ENCODE measurements at places on chromosomes 4 and X.
A peak's percentile ranks its signal among the peaks of the same experiment; 100 is the strongest.

GRCh38 chr4:87042986-87043820 is 108.4 kb downstream of the AFF1 start:
- peaks cover 3% of the 10 kb centered on the region for H3K36me3 ChIP-seq
- DNase-seq: no peak
- no peaks in the 10 kb centered on the region for H3K27me3 ChIP-seq
- H3K4me1 ChIP-seq: peaks cover 26% of the 10 kb centered on the region
- H3K4me3 ChIP-seq: no peak overlapping the region
- no peak overlapping the region for H3K27ac ChIP-seq

DNA sequence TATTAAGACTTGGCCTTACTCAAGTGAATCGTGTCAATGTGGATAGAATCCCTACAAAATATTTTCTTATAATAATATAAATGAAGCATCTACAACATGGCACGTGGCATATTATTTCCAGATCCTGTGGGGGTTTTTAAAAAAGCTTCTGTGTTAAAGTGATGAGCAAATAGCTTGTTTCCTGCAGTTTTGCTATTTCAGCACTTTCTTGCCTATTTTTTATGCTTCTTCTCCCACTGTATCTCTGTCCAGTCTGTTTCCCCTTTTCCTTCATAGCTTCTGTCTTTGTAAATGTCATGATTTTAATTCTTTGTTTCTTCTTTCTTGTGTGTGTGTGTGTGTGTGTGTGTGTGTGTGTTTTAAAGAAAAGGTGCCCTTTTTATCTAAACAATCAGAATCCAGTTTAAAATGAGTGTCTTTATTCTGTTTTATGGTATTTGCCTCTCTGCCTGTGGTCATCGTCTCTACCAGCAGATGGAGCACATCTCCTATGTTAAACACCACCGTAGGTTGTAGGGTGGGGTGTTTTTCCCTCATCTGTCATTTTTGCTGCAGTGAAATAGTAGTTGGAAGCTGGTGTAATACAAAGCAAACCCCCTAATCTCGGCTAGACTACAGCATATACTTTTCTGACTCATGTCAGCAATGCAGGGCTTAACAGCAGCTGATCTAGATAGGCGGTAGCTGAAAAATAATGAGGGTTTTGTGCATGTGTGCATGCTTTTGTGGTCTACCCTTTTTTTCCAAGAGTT is 33.1 kb downstream of the FTHL17 start:
- DNase-seq: peak; percentile 58
- H3K36me3 ChIP-seq: no peaks in the 10 kb centered on the region
- H3K27me3 ChIP-seq: no peaks in the 10 kb centered on the region
- no peak overlapping the region for H3K27ac ChIP-seq
- no peaks in the 10 kb centered on the region for H3K4me1 ChIP-seq
- no peak overlapping the region for H3K4me3 ChIP-seq

DNA sequence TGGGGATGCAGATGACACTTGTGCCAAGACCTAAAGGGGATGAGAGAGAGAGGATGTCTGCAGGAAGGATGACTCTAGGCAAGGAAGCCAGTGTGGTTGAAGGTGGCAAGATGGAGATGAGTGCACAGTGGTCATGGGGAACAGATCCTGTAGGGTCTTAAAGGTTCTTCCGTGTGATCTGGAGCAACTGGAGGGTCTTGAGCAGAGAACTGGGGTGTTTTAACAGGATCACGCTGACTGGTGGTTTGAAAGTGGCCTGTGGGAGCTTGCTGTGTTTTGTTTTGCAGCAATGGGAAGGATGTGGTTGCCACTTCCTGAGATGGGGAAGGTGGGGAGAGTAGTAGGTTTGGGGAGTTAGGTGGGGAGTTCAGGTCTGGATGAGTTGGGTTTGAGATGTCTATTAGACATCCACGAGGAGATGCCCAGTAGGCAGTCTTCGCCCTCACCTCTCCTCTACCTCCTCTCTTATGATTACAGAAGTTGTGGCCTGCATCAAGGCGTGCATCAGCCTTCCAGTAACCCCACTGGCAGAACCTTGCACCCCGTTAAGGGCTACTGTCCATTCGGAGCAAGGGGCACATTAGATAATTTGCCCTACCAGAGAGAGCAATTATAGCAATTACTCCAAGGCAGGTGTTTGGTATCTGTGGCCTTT is 1.4 kb upstream of the STBD1 start:
- H3K27ac ChIP-seq: peak overlapping the region; percentile 81
- H3K36me3 ChIP-seq: peaks cover 1% of the 10 kb centered on the region
- H3K27me3 ChIP-seq: no peaks in the 10 kb centered on the region

DNA sequence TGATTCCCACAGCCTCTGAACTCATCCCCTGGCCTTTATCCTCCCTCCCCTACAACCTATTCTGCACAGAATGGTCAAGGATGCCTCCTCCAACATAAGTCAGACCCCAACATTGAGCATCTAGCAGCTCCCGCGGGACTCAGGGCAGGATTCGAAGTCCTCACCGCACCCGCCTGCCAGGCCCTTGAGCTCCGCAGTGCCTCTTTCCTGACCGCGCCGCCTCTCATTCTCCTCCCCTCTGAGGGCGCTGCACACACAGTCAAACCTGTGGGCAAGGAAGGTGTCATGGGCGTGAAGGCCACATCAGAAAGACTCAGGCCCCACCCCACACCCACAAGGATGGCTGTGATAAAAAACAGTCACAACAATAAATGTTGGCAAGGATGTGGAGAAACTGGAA is 84.1 kb downstream of the CPZ start:
- no peaks in the 10 kb centered on the region for H3K27me3 ChIP-seq
- H3K36me3 ChIP-seq: no peaks in the 10 kb centered on the region
- no peak overlapping the region for H3K4me3 ChIP-seq
- DNase-seq: no peak

GRCh38 chr4:101853028-101853427 is 62.5 kb downstream of the BANK1 start:
- H3K36me3 ChIP-seq: no peaks in the 10 kb centered on the region
- H3K27me3 ChIP-seq: no peaks in the 10 kb centered on the region
- H3K27ac ChIP-seq: no peak overlapping the region
- H3K4me1 ChIP-seq: no peaks in the 10 kb centered on the region

Data from fibroblast of lung (primary cell).